GM23248 (cell line): ENCODE measurements at places on chromosomes 7 and 10.

DNA sequence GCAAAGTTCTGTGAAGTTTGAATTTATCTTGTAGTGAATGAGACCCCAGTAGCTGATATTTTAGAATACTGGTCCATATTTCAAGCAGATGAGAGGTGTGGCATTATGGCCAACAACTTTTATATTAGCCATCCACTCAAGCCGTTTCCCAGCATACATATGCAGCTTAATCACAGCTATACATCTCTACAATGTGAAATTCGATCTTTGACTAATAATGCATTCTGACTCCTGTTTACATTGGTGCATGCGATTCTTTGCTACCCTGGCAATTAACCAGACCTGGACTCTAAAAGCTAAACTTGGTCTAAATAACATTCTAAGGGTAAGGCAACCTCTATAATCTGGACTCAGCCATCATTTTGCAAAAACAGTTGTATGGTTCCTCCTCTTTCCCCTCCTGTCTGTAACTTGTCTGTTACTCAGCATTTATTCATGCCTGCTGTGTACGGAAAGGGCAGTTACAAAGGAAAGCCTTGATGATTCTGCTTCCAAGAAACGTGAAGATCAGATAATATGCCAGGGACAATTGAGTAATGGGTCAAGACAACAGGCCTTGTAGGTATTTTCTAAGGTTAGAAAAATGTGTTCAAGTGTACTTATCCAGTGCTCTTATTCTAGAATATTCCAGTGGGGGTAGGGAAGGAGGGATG, 50.6 kb downstream of the PNLIPRP2 start:
- DNase-seq, result peak; percentile 68

DNA sequence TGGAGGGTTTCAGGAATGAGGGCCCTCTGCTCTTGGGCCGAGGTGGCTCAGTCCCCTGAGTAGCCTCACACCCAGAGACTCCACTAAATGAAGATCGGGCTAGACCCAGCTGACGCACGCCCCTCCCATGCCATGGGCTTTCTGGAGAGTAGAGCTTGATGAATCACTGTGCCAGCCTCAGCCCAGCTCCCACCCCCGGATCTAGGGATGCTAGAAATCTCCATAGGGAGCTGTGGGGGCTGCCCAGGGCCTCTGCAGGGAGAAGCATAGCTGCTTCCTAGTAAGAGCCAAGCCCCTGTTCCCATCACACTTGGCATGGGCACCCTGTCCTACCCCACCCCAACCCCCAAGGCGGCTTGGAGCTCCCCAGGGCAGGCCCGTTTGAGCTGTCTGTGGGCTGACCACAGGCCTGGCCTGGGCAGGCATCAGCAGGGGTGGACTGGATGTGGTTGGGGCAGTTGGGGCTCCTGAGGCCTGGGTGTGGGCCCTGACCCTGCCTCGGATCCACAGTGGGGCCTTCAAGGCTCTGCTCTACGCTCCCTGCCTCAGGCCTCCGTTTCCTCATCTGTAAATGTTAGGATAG, 121.2 kb downstream of the ZMIZ1 start:
- peak; percentile 83 for DNase-seq

GRCh38 chr7:111090846-111091245, at the start of gene LRRN3:
Gene LRRN3 (plus strand): TSS chr7:111091127. CDS start chr7:111122773, 31,646 bp downstream.
- peak; percentile 30 for DNase-seq

GRCh38 chr7:32115831-32116230, 45.6 kb upstream of the PDE1C start:
- DNase-seq, result peak; percentile 52

DNA sequence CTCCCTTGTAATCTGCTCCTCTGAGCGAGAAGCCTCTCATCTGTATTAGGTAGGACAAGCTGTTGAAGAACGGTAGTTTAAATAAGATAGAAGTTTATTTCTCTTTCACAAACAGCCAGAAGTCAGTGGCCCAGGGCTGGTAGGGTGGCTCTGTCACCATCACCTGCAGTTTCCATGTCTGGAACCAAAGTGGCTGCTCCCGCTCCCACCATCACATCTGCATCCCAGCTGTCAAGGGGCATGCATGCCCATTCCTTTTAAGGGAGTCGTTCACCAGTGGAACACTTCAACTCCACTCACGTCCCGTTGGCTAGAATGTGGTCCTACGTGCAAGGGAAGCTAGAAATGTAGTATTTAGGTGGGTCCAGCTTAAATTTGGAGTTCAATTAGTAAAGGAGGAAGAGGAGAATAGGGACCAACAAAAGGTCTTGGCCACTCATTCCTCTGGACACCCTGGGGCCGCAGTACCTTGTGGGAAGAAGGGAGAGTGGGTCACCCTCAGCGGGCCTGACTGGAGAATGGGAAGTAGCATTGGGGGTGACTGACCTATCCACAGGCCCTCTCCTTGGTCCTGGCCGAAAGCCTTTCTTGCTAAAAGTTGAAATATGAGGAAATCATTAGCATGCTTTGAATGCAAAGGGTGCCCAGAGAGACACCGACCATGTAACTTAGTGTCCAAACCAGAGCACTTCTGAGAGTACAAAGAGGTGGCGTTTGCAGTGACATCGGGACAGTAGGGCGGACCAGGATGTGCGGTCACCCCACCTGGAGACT, 48.0 kb downstream of the ELFN1 start:
- no peak for DNase-seq

GRCh38 chr7:79458796-79459195, 5.3 kb upstream of the MAGI2 start:
- DNase-seq, result peak; percentile 62

GRCh38 chr7:121049897-121050296, 61.4 kb downstream of the CPED1 start:
- DNase-seq, result no peak

GRCh38 chr10:123039632-123039930, 30.8 kb downstream of the ACADSB start:
- DNase-seq, result no peak
